ENCODE measurements at places on chromosomes 2 and 18. TPM values are rescaled to one million over a fixed set of nuclear protein-coding genes. Genes with fewer than 3 reads are reported as not detected.

Gene MYOM1
- 0.26 TPM for total RNA-seq

GRCh38 chr2:71922499-71923142 lies 225.0 kb downstream of the CYP26B1 start:
- no peak for DNase-seq

DNA sequence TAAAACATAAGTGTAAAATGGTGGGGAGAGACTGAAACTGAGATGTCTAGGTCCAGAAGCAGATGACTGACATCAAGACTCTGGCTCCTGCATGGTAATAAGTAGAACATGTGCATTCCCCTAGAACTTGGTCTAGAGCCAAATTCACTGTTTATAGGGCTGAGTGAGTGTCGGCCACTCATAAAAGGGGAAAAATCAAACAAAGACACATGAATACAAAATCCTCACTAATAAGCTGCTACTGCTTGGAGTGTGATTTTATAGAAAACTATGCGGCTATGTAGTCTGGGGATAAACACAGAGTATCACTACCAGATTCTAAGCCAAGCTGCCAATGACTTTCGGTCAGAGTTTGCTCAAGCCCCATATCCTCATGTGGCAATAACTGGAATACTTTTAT lies 1080.8 kb upstream of the DDX18 start:
- DNase-seq = no peak

GRCh38 chr2:197165020-197165419 lies 145.6 kb downstream of the ANKRD44 start:
- DNase-seq = no peak

DNA sequence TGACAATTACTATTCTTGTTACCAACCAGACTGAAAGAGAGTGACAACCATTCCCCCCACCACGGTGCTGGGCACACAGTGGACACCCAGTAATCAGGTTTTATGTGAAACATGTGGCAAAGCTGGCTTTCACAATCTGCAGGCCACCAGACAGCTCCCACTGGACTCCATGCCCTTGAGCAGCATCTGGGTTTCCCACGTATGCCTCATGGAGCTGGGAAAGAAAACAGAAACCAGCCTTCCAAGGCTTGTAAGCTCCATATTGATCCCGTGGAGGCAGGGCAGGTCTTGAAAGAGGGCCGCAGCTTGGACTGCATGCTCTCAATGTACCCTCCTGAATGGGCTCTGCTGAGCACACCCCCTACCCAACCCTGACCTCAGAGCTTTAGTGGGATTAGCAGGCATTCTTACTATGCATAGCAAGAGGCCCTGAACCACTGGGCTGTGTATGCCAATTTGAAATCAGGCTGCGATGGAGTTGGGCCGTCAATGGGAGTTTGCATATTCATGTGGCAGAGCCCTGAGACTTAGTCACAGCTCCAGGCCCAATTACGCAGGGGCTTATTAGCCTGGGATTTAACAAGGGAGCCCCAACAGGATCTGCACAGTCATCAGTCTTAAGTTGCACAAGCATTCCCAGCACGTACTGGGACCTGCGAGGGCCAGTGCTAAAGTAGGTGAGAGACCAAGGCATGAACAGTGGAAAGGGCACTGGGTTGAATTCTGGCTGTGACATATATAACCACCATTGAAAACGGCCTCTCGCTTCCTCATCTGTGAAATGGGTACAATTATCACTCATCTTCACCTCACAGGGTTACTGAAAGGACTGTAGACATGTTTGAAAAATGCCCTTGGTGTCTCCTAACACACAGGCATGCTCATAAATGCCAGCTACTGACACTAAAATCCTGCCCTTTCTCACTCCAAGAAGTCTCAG lies 10.5 kb downstream of the C1QL2 start:
- no peak for DNase-seq

DNA sequence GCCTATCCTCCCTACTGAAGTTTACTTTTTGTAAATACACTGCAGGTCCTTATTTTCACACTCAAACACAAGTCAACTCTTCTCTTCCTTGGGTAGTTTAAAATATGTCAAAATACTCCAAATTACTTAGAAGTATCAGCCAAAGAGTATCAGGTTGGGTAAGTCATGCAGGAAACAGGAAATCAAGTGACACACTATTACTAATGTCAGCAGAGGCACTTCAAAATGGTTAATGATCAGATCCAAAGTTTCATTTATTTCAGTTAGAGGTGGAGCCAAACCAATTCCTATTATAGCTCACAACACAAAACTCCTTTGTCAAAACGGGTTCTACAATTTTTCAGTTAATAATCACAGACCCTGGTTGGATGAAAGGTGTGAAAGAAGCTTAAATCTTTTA lies 54.2 kb downstream of the DLGAP1 start:
- no peak for DNase-seq

Gene CGREF1
- 20.4 TPM for total RNA-seq

DNA sequence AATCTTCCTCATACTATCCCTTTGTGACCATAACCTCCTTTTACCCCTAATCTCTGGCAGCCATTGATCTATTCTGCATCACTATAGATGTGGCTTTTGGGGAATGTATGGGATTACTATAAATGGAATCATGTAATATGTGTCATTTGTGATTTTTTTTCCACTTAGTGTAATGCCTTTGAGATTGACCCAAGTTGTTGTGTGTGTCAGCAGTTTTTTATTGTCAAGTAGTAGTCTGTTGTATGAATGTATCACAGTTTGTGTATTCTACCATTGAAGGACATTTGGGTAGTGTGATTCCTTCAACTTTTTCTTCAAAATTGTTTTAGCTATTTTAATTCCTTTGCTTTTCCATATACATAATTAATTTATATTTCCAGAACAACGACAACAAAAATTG lies 18.6 kb downstream of the VRK2 start:
- DNase-seq = no peak

Gene HMSD
- total RNA-seq = not detected

Gene SLC1A4
- total RNA-seq = 704 TPM

Gene SLC38A11
- not detected for total RNA-seq

Gene INHA
- total RNA-seq = 0.18 TPM

All from SK-MEL-5 (cell line).